ENCODE measurements at places on chromosomes 12 and 14. TPM values are rescaled to one million over a fixed set of nuclear protein-coding genes. Genes with fewer than 3 reads are reported as not detected.

DNA sequence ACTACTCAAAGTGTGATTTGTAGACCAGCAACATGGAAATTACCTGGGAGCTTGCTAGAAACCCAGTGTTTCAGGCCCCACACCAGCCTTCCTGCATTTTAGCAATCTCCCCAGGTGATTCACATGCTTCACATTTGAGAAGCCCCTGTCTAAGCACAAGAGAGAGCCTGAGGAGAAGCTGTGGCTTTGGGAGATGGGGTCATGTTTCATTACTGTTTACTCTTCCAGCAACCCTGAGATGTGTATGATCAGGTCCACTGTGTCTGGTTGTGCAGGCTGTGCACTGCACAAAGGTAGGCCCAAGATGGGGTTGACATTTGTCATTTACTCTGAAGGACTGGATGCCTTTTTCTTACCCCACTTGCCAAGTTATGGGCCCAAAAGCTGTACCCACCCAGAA, 190.1 kb downstream of the SLC41A2 start:
- no peak overlapping the region for H3K27ac ChIP-seq
- no peaks in the 10 kb centered on the region for H3K36me3 ChIP-seq
- H3K4me1 ChIP-seq, result no peaks in the 10 kb centered on the region

DNA sequence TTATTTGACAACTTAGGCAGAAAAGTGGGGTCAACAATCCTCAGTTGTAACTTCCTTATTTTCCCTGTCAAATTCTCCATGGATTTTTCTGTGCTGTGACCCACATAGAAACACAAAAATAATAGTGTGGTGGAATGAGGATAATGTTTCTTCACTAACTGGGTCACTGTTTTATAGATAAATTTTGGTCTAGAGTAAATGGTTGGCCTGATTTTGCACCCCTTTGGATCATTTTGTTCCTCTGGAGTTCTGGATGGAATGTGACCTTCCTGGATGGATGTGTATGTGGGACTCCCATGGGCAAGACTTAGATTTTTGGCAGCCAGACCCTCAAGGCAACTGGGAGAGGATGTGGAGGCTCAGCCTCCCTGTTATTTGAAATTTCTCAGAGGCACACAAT, 52.7 kb upstream of the RNU6-8 start:
- no peaks in the 10 kb centered on the region for H3K36me3 ChIP-seq
- H3K4me3 ChIP-seq, result no peak overlapping the region
- no peaks in the 10 kb centered on the region for H3K27me3 ChIP-seq
- H3K27ac ChIP-seq, result no peak overlapping the region

DNA sequence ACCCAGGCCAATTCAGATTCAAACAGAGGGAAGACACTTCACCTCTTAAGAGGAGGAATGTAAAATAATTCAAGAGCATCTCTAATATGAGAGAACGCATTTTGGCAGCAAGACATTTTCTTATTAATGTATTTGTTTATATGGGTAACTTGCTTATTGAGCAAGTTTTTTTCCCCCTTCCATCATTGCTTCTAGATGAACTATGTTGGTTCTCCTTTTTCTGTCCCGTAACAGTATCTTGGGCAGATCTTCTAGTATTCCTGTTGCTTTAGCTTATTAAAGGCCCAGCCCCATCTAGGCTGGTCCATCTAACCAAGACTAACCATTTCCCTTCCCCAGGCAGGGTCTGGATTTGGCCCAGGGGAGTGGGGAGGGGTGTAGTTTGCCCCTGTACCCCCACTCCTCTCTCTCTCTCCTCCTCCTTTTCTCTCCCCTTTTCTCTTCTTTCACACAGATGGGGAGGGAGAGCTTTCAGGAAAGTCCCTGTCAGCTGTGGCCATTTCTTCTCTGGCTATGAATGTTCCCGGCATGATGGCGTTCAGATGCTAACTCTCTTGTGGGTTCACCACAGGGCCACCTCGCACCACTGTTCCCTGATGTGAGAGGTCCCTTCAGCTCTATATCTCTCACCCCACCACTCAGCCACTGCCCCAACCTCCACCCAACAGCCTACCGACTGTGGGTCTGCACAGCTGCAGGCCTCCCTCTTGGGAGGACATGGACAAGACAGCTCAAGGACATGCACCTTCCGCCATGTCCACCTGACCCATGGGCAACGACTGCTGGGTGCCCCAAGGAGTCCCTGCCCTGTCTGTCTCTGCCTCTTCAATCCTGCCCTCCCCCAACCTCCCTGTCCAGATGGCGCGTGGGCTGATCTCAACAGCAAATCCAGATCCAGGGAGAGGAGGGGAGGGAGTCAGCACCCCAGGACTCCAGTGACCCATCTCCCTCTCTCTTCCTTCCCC, 15.8 kb upstream of the RPS6KL1 start:
- H3K27ac ChIP-seq, result peak overlapping the region; percentile 56
- H3K36me3 ChIP-seq, result no peaks in the 10 kb centered on the region
- no peaks in the 10 kb centered on the region for H3K4me1 ChIP-seq
- no peak for DNase-seq
- H3K4me3 ChIP-seq, result no peak overlapping the region
- no peaks in the 10 kb centered on the region for H3K27me3 ChIP-seq

DNA sequence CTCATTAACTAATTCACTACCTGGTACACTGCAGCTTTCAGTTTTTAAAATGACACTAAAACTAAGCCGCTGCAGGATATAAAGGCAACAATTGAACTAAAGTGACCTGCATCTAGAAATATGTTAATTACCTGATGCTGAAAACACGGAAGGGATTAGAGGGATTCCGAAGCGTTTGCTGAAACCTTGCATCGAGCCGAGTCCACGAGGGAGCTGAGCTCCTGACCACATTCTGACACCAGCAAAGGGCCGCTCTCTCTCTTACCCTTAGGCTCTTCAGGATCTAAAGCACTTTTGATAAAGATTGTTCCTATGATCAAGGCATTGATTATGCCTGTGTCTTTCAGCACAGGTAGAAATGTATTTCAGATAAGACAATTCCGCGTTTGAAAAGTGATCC, 59.5 kb upstream of the CDKN3 start:
- no peaks in the 10 kb centered on the region for H3K36me3 ChIP-seq
- H3K27me3 ChIP-seq, result no peaks in the 10 kb centered on the region
- no peak for DNase-seq
- no peaks in the 10 kb centered on the region for H3K4me1 ChIP-seq
- no peak overlapping the region for H3K4me3 ChIP-seq
- H3K27ac ChIP-seq, result no peak overlapping the region

GRCh38 chr14:62081012-62081612, 318.9 kb downstream of the SNAPC1 start:
- no peak overlapping the region for H3K27ac ChIP-seq
- H3K27me3 ChIP-seq, result no peaks in the 10 kb centered on the region
- no peak overlapping the region for H3K4me3 ChIP-seq

- H3K4me1 ChIP-seq, result no peaks in the 10 kb centered on the region
- no peaks in the 10 kb centered on the region for H3K27me3 ChIP-seq
- no peak overlapping the region for H3K4me3 ChIP-seq
- no peaks in the 10 kb centered on the region for H3K36me3 ChIP-seq
These were observed 299.2 kb upstream of the FKBP4 start for GRCh38 chr12:2495417-2496112.

- no peaks in the 10 kb centered on the region for H3K4me1 ChIP-seq
- H3K27ac ChIP-seq, result no peak overlapping the region
- H3K36me3 ChIP-seq, result no peaks in the 10 kb centered on the region
- H3K27me3 ChIP-seq, result no peaks in the 10 kb centered on the region
- H3K4me3 ChIP-seq, result no peak overlapping the region
These were observed 7.3 kb upstream of the CNTN1 start for GRCh38 chr12:40684986-40685385.

DNA sequence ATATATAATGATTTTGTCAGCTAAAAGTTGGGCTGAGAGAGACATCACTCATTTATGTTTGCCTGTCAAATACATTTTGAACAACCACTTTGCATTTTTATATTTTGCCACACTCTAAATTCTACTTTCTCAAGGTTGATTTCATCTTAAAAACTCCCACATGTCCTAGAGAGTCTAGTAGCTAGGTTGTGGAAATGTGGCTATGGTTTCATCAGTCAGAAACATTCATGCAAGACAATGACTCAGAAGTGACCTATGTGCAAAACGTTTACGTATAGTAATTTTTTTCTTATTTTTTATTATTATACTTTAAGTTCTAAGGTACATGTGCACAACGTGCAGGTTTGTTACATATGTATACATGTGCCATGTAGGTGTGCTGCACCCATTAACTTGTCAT, 27.4 kb upstream of the PRKD1 start:
- H3K27me3 ChIP-seq, result no peaks in the 10 kb centered on the region
- H3K4me3 ChIP-seq, result no peak overlapping the region
- no peak overlapping the region for H3K27ac ChIP-seq
- H3K4me1 ChIP-seq, result no peaks in the 10 kb centered on the region

GRCh38 chr14:55502746-55503284, 62.4 kb upstream of the TBPL2 start:
- H3K27me3 ChIP-seq, result no peaks in the 10 kb centered on the region
- H3K4me3 ChIP-seq, result no peak overlapping the region
- no peak overlapping the region for H3K27ac ChIP-seq
- DNase-seq, result no peak

- H3K4me1 ChIP-seq, result no peaks in the 10 kb centered on the region
- DNase-seq, result no peak
- H3K27ac ChIP-seq, result no peak overlapping the region
- H3K36me3 ChIP-seq, result no peaks in the 10 kb centered on the region
- H3K27me3 ChIP-seq, result no peaks in the 10 kb centered on the region
These were observed 435.8 kb downstream of the RPL10L start for GRCh38 chr14:46215801-46216200.

- DNase-seq, result no peak
- no peaks in the 10 kb centered on the region for H3K36me3 ChIP-seq
- no peaks in the 10 kb centered on the region for H3K27me3 ChIP-seq
These were observed 8.3 kb upstream of the TBX5 start for GRCh38 chr12:114414031-114414865.

DNA sequence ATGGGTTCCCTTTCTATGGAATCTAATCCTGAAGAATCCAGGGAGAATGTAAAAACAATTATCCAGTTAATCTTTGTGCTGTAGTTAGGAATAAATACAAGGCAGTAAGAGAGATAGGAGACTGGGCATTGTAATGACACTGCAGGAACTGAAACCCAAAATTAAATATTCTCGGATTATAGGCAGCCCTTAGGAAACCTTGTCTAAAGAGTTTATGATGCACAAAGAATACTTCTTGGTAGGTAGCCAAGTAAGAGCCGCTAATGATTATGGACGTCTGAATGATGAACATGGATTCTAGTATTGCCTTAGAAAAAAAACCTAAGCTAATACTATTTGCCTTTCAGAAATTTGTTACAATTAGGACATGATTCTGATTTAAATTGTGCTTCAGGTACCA, 165.4 kb upstream of the LRIG3 start:
- no peak overlapping the region for H3K27ac ChIP-seq
- no peaks in the 10 kb centered on the region for H3K4me1 ChIP-seq
- no peak overlapping the region for H3K4me3 ChIP-seq
- no peaks in the 10 kb centered on the region for H3K36me3 ChIP-seq
- no peaks in the 10 kb centered on the region for H3K27me3 ChIP-seq

GRCh38 chr12:99976762-99977161, 8.0 kb downstream of the ANKS1B start:
- no peaks in the 10 kb centered on the region for H3K4me1 ChIP-seq
- no peak for DNase-seq
- no peak overlapping the region for H3K4me3 ChIP-seq
- no peaks in the 10 kb centered on the region for H3K27me3 ChIP-seq

DNA sequence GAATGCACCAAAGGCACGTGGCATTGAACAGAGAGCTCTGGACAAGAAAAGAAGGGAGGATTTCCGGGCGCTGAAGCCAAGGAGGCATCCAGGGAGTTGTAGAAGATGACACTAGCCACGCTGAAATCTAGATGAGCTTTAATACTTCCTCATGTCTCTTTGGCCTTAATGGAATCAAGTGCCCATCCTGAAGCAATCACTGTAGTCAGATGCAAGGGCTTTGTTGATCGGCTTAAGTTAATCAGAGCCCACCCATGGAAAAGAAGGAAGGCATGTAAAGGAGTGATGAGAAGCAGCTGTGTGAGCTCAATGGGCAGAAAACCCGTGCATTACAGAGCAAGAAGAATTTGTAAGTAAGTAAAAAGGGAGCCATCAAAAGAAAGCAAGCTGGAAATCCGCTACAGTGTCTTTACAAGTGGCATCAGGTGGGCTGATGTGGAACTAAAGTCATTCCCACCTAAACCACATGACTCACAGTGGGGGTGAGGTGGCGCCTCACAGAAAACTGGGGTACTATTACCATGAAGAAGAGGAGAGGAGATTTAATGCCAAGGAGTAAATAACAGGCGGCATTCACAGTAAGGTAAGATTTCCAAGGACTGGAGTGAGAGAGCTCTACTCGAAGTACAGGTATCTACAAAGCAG, 48.4 kb downstream of the NDUFA12 start:
- no peak overlapping the region for H3K4me3 ChIP-seq
- H3K27ac ChIP-seq, result no peak overlapping the region
- H3K36me3 ChIP-seq, result no peaks in the 10 kb centered on the region
- H3K27me3 ChIP-seq, result no peaks in the 10 kb centered on the region
- H3K4me1 ChIP-seq, result no peaks in the 10 kb centered on the region

DNA sequence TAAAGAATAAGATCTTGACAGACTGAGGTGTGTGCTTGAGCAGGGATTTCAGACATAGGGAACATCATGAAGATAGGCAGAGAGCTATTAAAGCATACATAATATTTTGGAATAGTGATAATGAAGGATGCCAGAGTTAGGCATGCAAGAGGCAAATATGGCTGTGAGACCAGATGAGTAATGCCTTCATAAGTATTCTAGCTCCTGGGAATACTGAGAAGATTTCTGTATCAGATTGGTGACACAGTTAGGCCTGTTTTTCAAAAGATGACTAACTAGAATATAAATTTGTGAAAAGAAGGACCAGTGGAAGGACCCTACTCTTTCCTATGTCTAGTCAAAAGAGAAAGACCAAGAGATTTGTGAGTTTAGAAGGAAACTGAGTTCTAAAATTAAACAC, 108.8 kb downstream of the TXNDC16 start:
- no peaks in the 10 kb centered on the region for H3K36me3 ChIP-seq
- no peak overlapping the region for H3K27ac ChIP-seq
- H3K4me3 ChIP-seq, result no peak overlapping the region
- no peaks in the 10 kb centered on the region for H3K4me1 ChIP-seq
- DNase-seq, result no peak
- no peaks in the 10 kb centered on the region for H3K27me3 ChIP-seq

- DNase-seq, result no peak
- no peaks in the 10 kb centered on the region for H3K36me3 ChIP-seq
- H3K27me3 ChIP-seq, result peaks cover 15% of the 10 kb centered on the region
- H3K4me1 ChIP-seq, result no peaks in the 10 kb centered on the region
- H3K27ac ChIP-seq, result no peak overlapping the region
These were observed 444 bp upstream of the NKX2-8 start for GRCh38 chr14:36582874-36583241.

GRCh38 chr12:28925719-28926376, 223.2 kb upstream of the FAR2 start:
- H3K27me3 ChIP-seq, result no peaks in the 10 kb centered on the region
- no peak for DNase-seq
- no peak overlapping the region for H3K27ac ChIP-seq
- no peaks in the 10 kb centered on the region for H3K36me3 ChIP-seq

Gene SOAT2
- 0.62 TPM for total RNA-seq

Gene PTPRB
- 35.9 TPM for total RNA-seq

Gene JPH4
- 0.07 TPM for total RNA-seq

Gene OTX2
- total RNA-seq, result not detected

Gene GALNT8
- total RNA-seq, result not detected

Gene SLC7A8
- 4.7 TPM for total RNA-seq

Gene SYNDIG1L
- total RNA-seq, result not detected

Gene OAS1
- 22.7 TPM for total RNA-seq

Gene KRT83
- total RNA-seq, result not detected

All from right lobe of liver (tissue), 6 donors.